ENCODE measurements at places on chromosomes 2 and 18.

DNA sequence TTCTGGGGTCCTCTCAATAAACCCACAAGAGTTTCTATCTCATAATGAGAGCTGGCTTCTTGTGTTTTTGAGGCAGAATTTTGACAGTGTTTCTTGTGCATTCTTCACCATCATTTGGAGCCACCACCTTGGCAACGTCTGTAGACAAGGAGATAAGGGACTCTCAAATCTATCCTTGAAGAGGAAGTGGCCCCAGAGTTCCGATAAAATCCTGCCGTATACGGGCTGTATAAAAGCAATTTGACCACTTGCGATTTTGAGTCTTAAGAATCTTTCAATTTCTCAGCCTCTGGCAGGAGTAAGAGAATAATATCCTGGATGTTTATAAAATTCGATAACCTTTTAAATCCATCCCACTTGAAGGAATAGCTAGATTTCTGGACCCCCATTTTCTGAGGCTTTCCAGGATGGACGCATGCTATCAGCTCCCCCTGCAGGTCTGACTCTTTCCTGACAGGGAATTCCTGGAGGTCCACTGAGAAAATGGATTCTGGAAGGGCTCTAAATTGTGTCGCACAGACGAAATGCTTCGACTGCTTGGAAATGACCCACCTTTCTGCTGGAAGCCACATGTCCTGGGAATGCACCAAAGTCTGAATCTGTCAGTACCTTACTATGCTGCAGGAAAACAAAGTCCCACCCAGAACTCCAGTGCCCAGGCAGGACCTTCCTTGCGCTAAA lies 54.1 kb downstream of the E2F6 start:
- DNase-seq, result peak; percentile 52

- no peak for DNase-seq
Measured at GRCh38 chr2:132790207-132790785, 120.3 kb upstream of the LYPD1 start.

GRCh38 chr2:42809819-42810120 lies 17.4 kb upstream of the HAAO start:
- peak; percentile 76 for DNase-seq

- DNase-seq, result no peak
Measured at GRCh38 chr2:145036421-145037011, 516.6 kb upstream of the ZEB2 start.

DNA sequence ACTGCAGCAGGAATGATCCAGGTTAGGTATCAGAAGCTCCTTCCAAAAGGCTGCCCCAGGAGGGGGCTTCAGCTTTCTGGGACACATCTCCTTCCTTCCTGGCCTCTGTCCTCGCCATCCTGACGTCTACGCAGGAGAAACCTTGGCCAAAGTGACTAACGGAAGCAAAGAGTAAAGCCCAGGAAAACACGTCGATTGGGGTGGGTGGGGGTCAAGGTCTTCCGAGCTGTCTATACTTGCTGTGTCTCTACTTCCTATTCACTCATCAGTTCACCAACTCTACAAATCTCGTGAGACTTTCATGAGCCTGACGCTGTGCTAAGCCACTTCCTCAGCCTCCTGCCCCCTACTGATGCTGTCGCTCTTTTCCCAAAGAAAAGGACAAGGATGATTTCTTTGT lies 212.6 kb downstream of the TNS1 start:
- no peak for DNase-seq

DNA sequence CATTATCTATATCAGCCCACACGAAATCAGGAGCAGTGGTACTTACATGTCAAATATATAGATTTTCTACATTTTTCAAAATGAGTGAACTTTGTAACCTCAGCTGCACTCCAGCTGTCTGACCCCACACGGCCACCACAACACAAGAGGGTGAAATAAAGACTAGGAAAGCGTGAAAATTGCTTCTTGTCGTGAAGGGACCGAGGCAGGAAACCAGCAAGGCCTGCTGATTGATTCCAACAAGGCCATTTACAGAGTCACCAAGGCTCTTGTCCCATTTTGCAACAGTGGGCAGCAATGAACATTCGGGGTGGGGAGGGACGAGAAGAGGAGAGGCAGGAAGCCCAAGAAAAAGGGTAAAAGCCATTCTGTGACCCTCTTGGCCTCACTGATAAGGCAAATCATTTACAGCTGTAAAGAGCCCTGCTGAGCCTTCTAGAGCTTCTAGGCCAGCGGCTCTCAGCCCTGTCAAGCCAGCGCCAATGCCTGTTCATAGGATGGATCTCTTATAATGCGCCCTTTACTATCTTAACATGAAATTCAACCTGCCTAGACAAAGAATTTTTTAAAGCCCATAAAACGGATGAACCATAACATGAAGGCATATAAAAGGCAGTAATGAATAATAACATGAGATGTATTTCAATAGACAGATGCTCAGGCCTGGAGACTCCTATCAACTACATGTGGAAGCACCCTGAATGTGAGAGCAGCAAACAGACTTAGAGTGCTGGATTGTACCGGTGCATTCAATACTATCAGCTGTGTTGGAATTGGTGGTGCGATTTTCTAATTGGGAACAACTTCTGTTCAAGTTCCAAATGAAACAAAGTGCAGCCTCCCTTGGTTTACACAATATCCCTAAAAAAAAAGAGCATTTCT lies 269.0 kb downstream of the CDCA7 start:
- no peak for DNase-seq

GRCh38 chr2:232255033-232255432 lies 123.5 kb upstream of the ALPP start:
- DNase-seq, result no peak

DNA sequence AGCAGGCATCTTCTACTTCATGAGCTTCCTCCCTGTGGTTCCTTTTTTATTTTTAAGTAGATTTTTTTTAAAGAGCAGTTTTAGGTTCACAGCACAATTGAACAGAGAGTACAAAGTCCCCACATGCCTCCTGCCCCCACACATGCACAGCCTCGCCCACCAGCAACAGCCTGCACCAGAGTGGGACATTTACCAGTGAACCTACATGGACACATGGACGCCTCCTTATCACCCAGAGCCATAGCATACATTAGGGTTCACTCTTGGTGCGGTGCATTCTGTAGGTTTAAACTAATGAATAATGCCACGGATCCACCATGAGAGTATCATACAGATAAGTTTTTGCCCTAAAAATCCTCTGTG lies 40.9 kb downstream of the HS1BP3 start:
- DNase-seq, result peak; percentile 4

DNA sequence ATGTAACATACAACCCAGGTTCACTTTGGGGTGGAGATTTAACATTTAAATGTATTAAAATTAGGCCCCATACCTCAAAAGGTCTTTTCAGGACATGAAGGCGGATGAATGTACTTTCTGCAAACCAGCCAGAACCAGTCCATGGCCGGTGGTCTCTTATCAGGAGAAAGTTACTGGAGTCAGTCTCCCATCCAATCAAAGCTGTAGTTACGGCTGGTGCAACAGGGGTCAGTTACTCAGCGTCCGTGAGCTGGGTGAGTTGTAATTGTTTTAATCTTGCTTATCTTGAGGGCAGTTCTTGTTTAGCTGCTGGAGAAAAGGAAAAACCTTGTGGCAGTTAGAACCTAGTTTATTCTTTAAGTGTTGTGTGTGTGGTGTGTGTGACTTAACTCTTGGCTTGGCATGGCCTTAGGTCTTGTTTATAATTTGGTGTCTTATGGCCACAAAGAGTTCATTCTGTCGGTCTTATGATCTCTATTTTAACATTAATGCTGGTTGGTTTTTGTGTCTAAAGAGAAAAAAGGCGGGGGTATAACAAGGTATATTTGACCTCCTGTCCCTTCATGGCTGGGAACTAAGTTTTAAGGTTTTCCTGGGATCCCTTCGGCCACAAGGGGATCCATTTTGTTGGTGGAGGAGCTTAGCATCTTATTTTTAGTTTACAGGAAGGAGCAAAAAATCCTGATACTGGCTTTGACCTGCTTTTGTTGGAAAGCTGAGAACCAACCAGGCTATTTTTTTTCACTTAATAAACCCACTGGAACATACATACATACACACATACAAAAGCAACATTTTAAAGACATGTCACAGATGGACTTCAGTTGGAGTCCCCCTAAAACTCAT lies 143.5 kb upstream of the NCK2 start:
- DNase-seq, result no peak
